HCT116 (cell line): ENCODE measurements at places on chromosomes 1 and 21.

GRCh38 chr1:168362991-168363390 lies 82.3 kb downstream of the TBX19 start:
- no peak for DNase-seq

GRCh38 chr1:51937112-51937511 lies 53.4 kb downstream of the RAB3B start:
- DNase-seq, result no peak

DNA sequence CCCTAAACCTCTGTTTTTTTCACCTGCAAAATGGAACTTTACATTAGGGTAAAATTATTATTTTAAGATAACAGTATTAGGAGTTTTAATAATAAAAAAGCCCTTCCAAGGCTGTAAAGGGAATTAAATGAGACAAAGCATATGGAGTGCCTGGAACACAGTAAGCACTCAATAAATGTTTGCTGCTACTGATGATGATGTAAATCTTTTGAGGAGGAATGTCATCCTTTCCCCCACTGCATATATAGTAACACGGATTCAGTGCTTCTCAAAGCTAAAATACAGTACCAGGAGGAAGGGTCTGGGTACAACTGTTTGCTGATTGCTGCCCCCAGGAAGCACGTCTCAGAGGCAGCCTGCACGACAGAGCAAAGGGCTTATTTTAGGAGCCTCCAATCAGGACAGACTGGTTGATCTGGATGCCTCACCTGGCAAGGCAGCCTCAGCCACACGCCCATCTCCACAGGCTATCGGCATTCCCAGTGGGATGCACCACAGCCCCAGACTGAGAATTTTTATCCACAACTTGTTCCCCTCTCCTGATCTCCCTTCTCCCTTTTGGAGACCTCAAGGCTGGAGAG lies 64.4 kb downstream of the GADD45A start:
- DNase-seq, result no peak

DNA sequence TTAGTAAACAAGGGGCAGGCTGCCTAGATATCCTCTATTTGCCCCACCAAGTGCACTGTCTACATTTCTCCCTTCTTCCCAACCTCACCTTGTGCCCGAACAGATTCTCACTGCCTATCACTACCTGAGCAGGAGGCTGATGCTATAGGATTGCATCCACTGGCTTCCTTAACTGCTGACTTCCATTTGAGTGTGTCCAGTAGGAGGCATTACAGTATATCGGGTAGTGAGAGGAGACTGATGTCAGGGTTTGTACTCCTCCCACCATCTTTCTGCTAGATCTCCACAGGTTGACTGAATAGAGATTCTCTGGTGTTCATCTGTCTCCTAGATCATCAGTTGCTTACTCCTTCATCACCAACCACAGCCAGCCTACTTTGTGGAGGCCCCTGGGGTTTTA lies 796.3 kb downstream of the LRRIQ3 start:
- DNase-seq, result no peak

GRCh38 chr1:109263234-109263596 lies 13.9 kb downstream of the CELSR2 start:
- DNase-seq, result no peak

DNA sequence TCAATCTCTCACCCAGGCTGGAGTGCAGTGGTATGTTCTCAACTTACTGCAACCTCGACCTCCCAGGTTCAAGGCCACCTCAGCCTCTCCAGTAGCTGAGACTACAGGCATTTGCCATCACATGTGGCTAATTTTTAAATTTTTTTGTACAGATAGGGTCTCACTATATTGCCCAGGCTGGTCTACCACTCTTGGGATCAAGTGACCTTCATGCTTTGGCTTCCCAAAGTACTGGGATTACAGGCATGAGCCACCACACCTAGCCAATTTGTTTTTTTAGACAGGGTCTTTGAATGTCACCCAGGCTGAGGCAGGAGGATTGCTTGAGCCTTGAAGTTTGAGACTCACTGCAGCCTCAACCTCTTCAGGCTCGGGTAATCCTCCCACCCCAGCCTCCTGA lies 10.2 kb upstream of the USP48 start:
- no peak for DNase-seq

DNA sequence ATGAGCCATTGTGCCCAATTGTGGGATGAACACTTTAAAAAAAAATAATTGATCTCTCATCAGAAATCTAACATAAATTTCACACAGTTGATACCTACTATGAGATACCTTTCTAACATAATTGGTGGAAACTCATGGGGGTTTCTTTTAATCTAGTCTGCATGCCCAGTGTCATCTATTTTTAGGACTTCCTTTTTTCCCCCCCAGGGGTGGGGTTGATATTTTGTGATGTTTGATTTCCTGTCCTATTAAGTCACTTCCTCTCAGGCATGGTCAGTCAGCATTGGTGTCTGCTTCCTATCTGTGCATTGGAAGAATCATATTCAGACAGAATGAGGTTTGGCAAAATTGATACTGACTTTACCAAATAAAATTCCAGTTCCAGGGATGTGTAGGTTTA lies 21.5 kb downstream of the NFYC start:
- no peak for DNase-seq

DNA sequence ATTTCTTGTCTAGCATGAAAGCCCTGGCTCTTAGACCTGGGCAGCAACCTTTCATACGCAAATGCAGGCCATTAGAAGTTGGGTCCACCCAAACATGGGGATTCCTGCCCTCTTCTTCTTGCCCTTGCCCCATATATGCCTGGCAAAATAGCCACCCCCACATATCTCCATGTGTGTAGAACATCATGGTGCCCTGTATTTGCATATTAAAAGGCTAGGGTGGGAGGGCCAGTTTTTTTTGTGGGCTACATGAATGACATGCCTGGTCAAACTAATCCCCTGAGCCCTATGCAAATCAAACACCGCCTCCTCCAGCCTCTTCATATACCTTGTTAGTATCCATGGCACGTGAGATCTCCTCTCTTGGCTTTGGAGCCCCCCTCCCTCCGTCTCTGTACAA lies 24.7 kb downstream of the MFSD2A start:
- DNase-seq, result no peak

DNA sequence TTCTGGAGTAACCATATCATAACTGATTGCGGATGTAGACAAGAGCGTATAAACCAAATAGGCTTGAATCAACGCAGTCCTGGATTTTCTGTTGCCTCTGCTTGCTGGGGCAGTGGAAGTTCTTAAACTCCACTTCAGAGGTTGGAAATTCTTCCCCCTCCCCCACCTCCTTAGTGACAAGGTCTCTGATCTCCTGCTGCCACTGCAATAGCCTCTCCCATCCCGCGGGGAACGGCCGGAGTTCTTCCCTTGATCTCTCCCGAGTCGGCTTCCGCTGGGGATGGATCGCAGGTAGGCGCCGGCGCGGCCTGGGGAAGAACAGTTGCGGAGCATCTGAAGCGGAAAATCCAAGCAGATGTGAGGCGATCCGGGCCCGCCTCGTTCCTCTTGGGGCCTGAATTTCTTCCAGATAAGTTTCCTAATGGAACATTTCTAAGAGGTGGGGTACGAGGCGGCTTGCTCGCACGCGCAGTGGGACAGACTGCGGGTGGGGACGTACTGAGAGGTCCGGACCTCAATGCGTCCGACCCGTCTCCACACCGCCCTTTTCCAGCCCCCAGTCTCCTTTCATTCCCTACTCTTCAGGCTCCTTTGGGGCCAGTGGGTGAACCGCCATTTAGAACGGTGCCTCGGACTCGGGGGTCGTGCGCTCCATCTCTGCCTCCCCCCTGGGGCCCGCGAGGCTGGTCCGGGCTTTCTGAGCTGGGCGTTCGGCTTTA lies 3.1 kb upstream of the SIM2 start:
- DNase-seq, result no peak

DNA sequence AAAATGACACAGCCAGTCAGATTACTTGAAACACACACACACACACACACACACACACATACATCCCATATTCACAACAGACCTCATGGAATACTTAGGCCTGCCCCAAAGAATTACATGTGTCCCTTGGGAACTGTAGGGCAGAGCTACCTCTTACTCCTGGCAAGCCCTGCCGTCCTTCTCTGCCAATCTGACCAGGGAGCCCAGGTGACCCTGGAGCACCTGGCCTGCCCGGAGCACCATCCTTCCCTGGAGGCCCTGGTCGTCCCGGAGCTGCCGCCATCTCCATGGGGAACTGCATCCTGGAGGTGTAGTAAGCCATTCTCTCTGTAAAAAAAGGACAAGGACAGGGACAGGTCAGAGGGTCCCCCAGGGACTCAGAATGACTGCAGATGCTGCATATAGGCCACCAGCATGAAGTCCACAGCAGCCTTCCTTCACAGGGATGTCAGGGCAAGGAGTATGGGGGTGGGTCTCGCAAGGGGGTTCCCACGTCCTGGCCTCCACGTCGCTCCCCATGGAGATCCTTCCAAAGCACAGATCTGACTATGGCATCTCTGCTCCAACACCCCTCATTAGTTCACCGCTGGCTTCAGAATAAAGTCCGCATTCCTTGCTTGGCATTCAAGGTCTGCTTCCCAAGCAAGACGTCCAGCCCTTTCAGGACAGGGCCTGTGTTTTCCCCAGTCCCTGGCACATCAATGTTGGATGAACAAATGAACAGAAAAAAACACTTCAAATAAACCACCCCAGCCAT lies 9.2 kb upstream of the PEF1 start:
- DNase-seq, result no peak

DNA sequence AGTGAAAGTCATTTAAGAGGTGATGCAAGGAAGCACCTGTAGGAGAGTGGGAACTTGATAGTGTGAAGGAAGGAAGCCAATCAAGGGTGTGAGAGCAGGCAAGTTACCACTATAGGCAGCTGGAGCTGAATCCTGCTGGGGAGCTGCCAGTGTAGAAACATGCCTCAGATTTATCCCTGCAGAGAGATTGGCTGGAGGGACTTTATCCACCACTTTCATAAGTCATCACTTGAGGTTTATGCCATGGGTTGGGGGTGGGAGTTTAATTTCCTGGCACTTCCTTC lies 443.6 kb downstream of the PLPP3 start:
- no peak for DNase-seq

- no peak for DNase-seq
These were observed 343.2 kb upstream of the CAMK1G start for GRCh38 chr1:209240351-209240750.

DNA sequence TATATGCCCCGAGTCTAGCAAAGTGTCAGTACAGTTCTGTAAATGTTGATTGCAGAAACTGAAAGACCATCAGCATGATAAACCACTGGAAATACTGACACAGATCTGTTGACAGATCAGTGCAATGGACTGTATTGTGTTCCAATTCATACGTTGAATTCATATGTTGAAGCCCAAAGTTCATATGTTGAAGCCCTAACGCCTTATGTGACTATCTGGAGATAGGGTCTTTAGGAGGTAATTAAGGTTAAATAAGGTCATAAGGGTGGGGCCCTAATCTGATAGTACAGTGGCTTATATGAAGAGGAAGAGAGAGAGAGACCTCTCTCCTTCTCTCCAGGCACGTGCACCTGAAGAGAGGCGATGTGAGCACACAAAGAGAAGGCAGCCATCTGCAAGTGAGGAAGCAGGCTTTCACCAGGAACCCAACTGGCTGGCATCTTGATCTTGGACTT lies 144.7 kb downstream of the MRPL39 start:
- no peak for DNase-seq

DNA sequence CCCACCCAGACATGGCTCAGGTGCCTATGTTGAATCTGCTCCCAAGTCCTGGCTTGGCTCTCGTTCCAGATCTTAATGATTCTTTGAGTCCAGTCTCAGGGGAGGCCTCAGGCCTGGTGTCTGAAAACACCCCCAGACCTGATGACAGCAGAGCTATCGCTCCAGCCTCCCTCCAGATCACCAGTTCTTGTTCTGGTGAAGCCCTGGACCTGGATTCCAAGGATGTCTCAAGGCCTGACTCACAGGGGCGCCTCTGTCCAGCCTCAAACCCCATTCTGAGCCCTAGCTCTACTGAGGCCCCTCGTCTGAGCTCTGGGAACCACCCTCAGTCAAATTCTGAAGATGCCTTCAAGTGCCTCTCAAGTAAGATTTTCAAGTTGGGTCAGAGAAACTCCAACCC lies 11.4 kb downstream of the MROH7 start:
- DNase-seq, result no peak

DNA sequence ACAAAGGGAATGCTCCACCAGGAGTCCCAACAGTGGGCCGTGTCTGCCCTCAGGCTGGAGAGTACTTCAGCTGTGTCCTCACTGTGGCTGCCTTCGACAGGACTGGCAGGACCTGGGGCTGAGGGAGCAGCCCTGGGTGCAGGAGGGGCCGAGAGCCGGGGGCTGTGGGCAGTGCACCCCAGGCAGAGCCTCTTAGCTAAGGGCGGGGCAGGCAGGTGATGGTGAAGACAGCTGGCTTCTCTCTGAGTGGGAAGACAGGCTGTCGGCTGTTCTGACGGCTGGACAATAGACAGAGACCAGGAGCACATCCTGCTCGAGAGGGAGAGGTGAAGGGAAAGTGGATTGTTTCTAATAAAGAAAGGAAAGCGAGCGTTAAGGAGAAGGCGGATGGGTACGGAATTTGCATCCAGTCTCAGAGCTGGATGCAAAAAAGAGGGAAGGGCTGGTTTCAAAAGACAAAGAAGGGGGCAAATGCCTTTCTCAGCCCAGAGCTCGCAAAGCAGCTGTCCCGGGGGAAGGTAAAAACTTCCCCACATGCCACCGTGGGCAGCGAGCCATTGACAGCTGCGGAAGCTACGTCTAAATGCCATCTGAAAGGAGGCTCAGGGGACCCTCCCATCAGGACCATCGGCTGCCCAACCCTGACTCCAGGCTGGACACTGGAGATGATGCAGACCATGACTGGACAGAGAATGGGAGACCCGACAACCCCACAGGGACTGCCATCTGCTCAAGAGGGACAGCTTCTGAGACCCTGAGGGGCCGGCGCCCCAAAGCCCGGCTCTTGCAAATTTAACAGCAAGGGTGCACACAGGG lies 92.0 kb downstream of the STUM start:
- no peak for DNase-seq

DNA sequence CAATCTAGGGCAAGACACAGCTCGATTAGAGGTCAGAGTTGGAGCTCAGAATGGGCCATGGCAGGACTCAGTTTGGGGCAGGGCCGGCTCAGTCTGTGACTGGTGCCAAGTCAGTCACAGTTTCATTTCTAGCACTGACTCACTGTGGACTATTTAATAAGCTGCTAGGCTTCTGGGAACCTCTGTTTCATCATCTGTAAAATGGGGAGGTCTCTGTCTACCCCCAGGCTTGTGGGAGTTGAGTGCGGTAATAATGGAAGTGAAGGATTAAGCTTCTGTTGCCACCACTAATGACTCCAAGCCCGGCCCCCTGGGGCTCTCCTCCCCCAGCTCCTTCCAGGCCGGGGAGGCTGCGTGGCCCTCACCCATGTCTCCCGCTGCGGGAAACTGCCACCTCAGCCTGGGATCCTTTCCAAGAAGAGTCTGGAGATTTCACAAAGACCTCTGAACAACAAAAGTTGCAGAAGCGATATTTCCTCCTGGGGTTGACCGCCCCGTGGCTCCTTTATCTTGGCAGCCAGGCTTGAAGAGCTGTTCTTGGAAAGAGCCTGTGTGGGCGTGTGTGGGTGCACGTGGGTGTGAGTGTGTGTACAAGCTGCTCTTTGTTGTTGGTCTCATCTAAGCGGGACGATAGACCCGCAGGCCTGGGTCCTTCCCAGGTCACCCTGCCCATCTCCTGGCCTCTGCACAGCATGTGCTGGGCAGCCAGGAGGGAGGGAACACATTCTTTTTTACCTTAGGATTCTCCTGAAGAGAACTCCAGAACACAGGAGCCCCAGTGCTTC lies 29.1 kb downstream of the KNCN start:
- DNase-seq, result no peak
